Breast epithelium (tissue), 4 donors: ENCODE measurements at places on chromosomes 6 and 20. TPM values are rescaled to one million over a fixed set of nuclear protein-coding genes. Genes with fewer than 3 reads are reported as not detected.

The METTL24 gene
- 0.96 TPM for total RNA-seq

The BTN3A1 gene
- total RNA-seq, result 23.4 TPM

The SOD2 gene
- total RNA-seq, result 1,163 TPM

The CCDC170 gene
- 9.4 TPM for total RNA-seq

The IBTK gene
- 25.6 TPM for total RNA-seq

The LGSN gene
- not detected for total RNA-seq

- no peaks in the 10 kb centered on the region for H3K27me3 ChIP-seq
- no peak overlapping the region for H3K4me3 ChIP-seq
- DNase-seq, result no peak
- no peaks in the 10 kb centered on the region for H3K4me1 ChIP-seq
- H3K27ac ChIP-seq, result no peak overlapping the region
Measured at GRCh38 chr6:107679457-107679856, 144.7 kb downstream of the SCML4 start.

GRCh38 chr6:109284675-109285074 is 97.6 kb downstream of the CD164 start:
- no peak overlapping the region for H3K4me3 ChIP-seq
- no peaks in the 10 kb centered on the region for H3K4me1 ChIP-seq
- H3K27me3 ChIP-seq, result no peaks in the 10 kb centered on the region
- no peak for DNase-seq
- H3K36me3 ChIP-seq, result no peaks in the 10 kb centered on the region

DNA sequence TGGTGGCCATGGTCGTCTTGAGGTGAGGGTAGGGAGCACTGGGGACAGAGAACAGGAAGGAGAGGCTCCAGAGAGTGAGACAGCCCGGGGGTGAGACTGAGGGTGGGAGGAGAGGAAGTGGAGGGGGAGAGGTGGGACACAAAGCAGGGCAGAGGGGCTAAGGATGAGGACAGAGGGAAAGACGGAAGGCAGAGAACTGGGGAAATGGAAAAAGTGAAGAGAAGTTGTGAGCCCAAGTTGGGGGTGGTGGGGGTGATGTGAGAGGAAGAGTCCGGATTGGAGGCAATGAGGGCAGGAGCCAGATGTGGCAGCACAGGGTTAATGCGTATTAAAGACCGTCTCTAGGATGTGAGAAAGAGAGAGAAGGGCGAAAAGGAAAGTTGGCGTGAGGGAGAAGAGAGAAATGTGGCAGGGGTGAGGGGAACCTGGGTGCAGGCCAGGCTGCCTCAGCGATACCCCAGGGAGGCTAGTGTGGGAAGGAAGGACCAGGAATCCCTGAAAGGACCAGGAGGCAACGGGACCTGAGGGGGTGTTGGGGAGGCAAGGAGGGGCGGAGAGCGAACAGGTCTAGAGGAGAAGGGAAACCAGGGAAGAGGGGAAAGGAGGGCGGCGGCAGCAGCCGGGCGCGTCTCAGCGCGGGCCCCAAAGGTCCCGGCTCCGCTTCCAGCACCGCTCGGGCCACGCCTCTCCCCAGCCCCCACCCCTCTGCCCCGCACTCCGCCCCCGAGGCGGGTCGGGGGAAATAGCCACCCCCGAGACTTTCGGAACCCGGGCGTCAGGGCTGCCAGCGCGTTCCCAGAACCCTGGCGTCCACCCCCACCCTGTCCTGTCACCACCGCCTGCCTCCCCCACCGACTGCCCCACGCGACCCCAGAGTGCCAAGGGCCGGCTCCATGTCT is at the start of gene PPP1R18:
PPP1R18 (minus strand) TSS at position 637 of the 899 bp plus-strand sequence; CDS start at position 10, 627 bp downstream.
- H3K36me3 ChIP-seq, result no peaks in the 10 kb centered on the region
- no peaks in the 10 kb centered on the region for H3K27me3 ChIP-seq

DNA sequence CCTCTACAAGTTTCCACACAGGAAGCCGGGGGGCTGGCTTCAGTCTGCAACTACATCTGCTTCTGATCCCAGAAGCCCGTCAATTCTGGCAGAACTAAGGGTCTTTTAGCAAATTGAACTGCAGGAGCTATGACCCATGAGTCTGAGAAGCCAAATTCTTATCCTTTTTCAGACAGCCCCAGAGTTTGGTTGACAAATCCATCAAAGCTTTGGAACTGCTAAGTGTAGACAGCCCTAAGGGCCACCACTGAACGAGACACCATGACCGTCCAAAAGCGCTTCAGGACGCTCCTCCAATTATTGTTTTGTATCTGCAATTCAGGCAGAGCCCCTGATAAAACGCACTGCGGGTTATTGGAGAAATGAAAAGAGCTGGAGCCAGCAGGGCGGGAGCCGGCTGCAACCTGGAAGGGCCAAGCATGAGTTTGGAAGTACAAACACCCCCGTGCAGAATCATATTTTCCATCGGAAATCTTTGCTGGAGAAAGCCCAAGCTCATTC is 67.1 kb downstream of the GNAS-AS1 start:
- no peaks in the 10 kb centered on the region for H3K36me3 ChIP-seq
- no peak overlapping the region for H3K27ac ChIP-seq
- H3K27me3 ChIP-seq, result peaks cover 3% of the 10 kb centered on the region
- no peak overlapping the region for H3K4me3 ChIP-seq
- H3K4me1 ChIP-seq, result no peaks in the 10 kb centered on the region
- DNase-seq, result no peak

GRCh38 chr6:20028562-20028961 is 183.7 kb downstream of the MBOAT1 start:
- H3K27ac ChIP-seq, result no peak overlapping the region
- peaks cover 5% of the 10 kb centered on the region for H3K27me3 ChIP-seq
- H3K36me3 ChIP-seq, result no peaks in the 10 kb centered on the region
- no peak overlapping the region for H3K4me3 ChIP-seq
- H3K4me1 ChIP-seq, result no peaks in the 10 kb centered on the region

DNA sequence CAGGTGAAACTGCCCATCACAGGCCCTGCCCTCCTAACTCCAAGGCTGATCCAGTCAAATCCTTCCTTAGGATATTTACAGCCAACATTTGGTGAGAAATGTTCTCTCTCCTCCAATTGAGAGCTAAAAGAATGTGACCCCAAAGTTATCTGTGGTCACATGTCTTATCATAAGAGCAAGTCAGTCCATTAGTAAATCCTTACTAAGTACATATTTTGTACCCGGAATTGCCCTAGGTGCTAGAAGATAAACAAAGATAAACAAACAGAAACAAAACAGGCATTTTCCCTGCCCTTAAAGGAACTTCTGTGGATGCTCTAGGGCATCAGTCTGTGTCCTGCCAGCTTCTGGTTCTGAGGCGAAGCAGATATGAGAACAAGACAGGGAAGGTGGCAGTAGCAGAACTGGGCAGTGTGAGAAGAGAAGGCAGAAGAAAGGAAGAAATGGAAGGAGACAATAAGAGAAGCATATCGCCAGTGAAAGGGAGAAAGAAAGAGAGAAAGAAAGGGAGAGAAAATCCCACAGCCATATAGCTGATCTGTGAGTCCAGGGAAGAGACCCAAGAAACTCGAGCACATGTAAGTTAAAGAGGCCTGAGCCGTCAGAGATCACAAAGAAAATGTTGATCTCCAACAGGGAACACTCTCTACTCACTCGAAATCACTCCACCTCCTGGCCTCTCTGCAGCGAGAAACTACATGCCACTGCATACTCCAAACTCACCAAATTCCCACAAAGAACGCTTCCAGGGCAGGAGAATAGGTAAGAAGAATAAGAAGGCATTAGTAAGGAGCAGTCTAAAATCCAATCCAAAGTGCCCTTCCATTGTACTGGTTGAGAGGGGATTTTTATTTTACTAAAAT is 41.7 kb downstream of the CDK5RAP1 start:
- no peaks in the 10 kb centered on the region for H3K4me1 ChIP-seq
- H3K36me3 ChIP-seq, result peaks cover 5% of the 10 kb centered on the region
- H3K27ac ChIP-seq, result no peak overlapping the region
- DNase-seq, result no peak
- H3K4me3 ChIP-seq, result no peak overlapping the region
- H3K27me3 ChIP-seq, result no peaks in the 10 kb centered on the region

GRCh38 chr6:116385921-116386320 is 15.2 kb downstream of the DSE start:
- no peak overlapping the region for H3K4me3 ChIP-seq
- H3K27me3 ChIP-seq, result no peaks in the 10 kb centered on the region
- H3K36me3 ChIP-seq, result no peaks in the 10 kb centered on the region
- DNase-seq, result no peak

DNA sequence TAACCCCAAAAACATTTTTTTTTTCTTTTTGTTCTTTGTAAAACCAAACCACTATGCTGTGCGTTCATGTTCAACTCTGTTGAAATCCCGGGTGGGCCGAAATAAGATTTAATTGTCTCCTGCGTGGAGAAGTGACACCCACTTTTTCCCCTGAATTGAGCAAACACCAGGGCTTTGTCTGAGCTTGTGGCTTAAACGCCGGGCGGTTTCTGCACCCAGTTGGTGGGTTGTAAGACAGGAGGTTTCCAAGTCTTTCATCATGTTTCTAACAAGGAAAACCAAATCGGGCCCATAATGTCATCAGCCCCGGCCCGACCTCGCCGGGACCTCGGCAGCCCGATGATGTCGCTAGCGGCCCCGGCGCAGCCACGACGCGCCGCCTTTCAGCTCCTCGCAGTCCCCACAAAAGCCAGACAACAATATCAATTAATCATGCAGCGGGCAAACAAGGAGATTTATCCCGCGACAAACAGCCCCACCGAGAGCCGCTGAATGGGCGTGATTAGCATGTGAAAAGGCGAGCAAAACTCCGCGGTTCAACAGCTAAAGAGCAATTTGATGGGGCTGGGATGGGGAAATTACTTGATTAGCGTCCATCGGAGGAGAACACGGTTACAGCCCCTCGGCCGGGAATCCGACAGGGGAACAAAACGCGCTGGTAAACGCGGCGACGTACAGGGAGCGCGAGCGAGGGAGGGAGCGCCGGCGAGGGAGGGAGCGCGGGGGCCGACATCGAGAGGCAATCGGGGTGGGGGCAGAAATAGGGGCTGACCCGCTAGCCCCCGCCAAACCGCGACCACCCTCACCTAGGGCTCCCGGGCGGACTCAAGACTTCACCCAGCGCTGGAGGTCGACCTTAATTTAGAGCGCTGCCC is 5.3 kb downstream of the LINC00237 start:
- peaks cover 9% of the 10 kb centered on the region for H3K27me3 ChIP-seq
- H3K27ac ChIP-seq, result no peak overlapping the region
- no peaks in the 10 kb centered on the region for H3K36me3 ChIP-seq
- H3K4me1 ChIP-seq, result no peaks in the 10 kb centered on the region

DNA sequence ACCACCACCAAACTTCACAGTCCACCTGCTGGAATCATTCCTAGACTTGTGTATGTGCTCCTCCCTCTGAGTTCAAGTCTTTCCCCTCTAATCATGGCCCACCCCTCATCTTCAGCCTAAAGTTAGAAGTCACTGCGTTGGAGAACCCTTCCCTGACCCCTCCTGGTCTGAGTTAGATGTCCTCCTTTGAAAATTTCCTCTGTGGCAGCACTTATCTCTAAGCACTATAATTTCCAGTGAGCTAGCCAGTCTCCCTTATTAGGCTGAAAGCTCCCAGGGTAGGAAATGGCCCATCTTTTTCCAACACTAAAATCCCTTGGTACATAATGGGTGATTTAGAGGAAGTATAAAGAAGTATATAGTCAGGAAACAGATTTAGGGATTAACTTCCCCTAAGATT is 63.2 kb downstream of the SESN1 start:
- H3K27me3 ChIP-seq, result no peaks in the 10 kb centered on the region
- H3K36me3 ChIP-seq, result no peaks in the 10 kb centered on the region
- H3K27ac ChIP-seq, result no peak overlapping the region
- no peak for DNase-seq

DNA sequence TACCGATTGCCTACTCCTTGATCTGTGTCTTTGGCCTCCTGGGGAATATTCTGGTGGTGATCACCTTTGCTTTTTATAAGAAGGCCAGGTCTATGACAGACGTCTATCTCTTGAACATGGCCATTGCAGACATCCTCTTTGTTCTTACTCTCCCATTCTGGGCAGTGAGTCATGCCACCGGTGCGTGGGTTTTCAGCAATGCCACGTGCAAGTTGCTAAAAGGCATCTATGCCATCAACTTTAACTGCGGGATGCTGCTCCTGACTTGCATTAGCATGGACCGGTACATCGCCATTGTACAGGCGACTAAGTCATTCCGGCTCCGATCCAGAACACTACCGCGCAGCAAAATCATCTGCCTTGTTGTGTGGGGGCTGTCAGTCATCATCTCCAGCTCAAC is 13.5 kb downstream of the CCR6 start:
- H3K4me1 ChIP-seq, result no peaks in the 10 kb centered on the region
- no peak overlapping the region for H3K27ac ChIP-seq
- DNase-seq, result no peak
- no peaks in the 10 kb centered on the region for H3K27me3 ChIP-seq
- H3K4me3 ChIP-seq, result no peak overlapping the region
